ENCODE measurements at places on chromosomes 12 and 14.
A peak's percentile ranks its signal among the peaks of the same experiment; 100 is the strongest.

- no peak for DNase-seq
Observed at GRCh38 chr14:56514663-56515371, 64.8 kb upstream of the TMEM260 start.

DNA sequence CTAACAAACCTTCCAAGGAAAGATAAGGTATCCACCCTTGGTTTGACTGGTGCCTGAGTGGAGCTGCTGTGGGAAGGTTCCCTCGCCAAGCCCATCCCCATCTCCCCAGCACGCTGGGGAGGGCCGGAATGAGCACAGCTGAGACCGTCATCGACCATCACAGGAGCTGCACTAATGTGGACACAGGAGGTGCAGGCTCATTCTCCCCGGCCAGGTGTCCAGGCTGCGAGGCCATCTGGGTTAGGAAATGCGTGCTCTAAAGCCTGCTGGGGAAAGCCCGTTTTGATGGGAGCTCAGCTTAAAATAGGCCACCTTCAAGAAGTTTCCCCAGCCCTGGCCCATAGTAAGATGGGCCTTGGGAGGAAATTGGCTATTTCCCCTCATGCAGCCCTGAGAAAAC is 35.2 kb upstream of the FOXN3 start:
- no peak for DNase-seq

DNA sequence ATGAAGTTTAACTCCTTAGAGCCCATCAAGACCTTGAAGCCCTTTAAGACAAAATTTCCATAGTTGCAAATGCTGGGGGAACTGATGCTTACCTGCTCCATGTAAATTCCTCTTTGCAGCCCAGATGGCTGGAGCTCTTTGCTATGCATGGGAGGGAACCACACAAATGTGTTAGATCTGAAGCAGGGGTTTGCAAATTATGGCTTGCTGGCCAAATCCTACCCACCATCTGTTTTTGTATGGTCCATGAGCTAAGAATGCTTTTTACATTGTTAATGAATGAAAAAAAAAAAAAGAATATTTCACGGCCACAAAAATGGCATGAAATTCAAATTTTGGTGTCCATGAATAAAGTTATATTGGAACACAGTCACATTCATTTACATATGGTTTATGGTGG is 74.6 kb downstream of the GCH1 start:
- DNase-seq = no peak

DNA sequence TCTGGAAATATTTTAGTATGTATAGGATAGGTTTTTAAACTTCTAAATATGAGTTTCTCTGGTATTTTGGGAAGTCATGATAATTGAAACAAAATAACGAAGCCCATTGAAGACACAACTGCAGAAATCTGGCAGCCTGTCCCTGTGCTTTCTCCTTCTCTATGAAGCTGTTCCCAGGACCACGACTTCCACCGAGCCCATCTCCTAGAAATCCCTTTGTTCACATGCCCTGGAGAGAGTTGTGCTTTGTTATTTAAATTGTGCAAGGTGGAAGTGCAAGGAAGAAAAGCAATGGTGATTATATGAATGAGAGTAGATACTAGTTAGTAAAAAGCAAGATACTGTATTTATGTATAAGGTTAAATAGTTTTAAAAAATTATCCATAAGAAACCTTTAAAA is 32.2 kb downstream of the STK38L start:
- DNase-seq = no peak

GRCh38 chr12:101963697-101964096 is 86.3 kb downstream of the DRAM1 start:
- DNase-seq = no peak

DNA sequence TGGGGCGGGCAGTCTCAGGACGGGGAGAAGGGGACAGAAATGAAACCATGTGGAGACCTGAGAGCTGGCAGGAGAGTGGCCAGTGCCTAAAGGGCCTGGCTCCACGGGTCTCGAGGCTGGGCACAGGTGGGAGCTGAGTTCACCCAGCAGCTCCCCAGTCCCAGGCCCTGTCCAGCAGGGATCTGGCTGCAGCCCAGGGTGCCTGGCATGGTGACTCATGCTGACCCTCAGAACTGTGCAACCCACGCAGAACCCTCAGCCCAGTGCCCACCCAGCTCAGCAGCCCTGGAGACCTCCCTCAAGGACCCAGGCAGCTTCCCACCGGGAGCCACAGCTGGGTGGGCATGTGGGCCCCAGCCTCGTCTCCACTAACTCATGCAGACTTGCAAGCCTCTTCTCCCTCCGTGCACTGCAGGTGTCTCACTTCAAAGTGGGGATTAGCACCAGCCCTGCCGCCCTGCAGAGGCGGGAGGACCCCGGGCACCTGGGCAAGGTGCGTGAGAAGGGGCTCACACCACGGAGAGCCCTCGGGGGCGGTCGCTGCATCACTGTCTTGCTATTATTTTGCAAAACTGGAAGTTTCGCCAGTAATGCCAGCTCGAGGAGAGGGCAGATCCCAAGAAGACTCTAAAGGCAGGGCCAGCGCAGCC is 46.3 kb downstream of the CCNK start:
- DNase-seq = no peak

- no peak for DNase-seq
Observed at GRCh38 chr12:10957741-10958140, 18.7 kb upstream of the TAS2R14 start.

DNA sequence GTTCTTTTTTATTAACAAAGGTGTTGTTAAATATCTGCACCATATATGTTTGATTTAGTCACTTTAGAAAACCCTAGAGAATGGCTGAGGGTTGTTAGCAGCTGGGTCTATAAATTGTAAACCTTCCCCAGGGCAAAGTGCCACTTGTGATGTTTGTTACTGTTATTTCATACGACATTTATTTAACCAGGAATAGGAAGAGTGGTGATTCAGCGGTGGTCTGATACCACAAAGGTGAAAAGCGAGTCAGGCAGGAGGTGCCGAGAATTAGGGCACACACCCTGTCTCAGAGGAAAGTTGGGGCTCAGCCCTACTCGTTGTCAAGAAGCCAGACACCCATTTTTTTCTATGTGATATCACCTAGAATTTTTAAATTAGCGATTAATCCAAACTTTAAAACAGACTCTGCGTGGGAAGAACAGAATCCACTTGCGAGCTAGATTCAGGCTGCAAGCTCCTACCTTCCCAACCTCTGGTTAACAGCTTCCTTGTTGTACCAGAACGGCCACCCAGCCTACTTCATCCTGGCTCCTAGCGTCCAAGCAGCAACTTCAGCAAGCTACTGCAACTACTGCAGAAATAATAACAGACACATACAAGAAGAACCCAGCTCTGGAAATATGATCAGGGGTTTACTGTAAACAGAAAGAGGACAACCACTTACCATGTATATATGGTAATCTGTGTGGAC is 126.7 kb downstream of the TMEM132D start:
- no peak for DNase-seq

DNA sequence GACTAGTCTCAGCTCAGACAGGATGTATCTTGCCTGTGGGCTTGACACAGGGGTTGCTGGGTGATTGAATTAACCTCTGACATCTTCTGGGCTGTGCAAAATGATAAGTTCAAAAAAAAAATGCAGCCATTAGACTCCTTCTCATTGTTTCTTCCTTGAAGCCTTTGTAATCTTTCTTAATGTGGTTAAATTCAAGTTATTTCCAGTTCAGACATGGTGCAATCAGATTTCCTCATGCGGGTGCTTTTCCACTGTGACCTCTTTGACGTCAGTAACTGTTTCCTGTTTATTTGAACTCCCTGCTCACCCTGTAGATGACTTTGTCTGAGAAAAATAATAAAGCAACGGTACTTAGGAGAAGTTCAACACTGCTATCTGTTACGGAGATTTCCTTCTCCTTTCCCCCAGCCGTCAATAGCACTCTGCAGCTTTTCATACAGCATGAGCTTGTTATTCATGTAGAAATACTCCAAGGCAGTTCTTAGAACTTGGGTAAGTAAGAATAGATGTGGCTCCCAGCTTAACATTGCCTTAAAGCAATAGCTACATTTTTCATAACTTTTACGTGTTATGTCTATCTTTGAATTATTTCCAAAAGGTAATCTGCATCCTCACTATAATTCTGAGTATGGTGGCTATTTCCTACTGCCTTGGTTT is 155.5 kb downstream of the PRKCH start:
- no peak for DNase-seq

DNA sequence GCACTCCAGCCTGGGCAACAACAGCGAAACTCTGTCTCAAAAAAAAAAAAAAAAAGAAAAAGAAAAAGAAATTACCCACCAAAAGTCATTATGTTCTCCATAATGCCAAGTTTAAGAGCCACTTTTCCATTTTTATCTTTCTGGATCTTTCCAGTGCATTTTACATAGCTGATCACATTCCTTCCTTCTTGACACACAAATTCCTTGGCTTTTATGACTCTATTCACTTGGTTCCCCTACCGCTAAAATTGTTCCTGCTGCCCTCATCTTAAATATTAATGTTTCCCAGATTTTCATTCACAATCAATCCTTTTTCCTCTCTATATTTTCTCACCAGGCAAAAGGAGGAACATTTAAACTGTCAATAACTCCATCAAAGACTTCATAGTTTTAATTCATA is 20.2 kb downstream of the KLHL28 start:
- DNase-seq = no peak

- DNase-seq = peak; percentile 99
Observed at GRCh38 chr12:121796855-121797751, 3.6 kb upstream of the RHOF start.

- DNase-seq = no peak
Observed at GRCh38 chr12:88836156-88836555, 255.9 kb upstream of the KITLG start.

DNA sequence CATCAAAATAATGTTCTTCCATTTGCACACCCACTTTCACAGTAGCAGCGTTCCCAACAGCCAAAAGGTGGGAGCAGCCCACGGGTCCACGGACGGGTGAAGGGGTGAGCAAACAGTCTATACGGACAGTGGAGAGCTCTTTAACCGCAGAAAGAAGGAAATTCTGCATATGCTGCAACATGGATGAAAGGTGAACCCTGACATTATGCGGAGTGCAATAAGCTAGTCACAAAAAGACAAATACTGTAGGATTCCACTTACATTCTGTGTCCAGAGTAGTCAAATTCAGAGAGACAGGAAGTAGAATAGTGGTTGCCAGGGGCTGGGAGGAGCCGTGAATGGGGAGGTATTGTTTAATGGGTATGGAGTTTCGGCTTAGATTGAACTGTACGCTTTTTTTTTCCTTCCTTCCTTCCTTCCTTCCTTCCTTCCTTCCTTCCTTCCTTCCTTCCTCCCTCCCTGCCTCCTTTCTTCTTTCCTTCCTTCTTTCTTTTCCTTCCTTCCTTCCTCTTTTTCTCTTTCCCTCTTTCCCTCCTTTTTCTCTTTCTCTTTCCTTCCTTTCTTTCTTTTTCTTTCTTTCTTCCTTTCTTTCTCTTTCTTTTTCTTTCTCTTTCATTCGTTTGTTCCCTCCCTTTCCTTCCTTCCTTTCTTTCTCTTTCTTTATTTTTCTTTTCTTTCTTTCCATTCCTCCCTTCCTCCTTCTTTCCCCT is 15.8 kb upstream of the ANKRD9 start:
- peak; percentile 52 for DNase-seq

DNA sequence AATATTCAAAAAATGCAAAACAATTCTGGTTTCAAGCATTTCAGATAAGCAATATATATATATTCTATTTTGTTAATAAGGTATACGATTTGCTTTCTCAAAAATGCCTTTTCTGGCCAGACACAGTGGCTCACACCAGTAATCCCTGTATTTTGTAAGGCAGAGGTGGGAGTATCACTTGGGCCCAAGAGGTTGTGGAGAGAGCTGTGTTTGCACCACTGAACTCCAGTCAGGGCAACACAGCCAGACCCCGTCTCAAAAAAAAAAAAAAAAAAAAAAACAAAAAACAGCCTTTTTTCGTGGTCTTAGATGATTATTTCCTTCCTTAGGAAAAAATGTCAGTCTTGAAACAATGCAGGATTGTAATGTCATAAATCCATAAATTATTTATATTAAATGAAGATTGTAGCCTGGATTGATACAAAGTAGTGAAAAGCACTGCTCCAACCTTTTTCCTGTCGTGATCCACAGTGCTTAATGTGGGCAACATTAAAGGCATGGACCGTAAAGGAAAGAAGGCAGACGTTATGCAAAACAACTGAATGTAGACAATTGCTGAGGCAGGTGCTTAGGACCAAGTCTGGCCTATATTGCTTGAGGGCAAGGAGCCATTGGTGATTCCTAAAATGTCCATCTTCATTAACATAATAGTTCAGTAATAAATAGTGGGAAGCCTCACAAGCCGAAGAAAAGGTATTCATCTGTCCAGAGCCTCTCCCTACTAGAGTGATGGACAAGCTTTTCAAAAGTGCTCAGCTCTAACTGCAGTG is 36.8 kb downstream of the RAD52 start:
- no peak for DNase-seq

- DNase-seq = no peak
Observed at GRCh38 chr14:38404100-38404541, 148.2 kb upstream of the CLEC14A start.

DNA sequence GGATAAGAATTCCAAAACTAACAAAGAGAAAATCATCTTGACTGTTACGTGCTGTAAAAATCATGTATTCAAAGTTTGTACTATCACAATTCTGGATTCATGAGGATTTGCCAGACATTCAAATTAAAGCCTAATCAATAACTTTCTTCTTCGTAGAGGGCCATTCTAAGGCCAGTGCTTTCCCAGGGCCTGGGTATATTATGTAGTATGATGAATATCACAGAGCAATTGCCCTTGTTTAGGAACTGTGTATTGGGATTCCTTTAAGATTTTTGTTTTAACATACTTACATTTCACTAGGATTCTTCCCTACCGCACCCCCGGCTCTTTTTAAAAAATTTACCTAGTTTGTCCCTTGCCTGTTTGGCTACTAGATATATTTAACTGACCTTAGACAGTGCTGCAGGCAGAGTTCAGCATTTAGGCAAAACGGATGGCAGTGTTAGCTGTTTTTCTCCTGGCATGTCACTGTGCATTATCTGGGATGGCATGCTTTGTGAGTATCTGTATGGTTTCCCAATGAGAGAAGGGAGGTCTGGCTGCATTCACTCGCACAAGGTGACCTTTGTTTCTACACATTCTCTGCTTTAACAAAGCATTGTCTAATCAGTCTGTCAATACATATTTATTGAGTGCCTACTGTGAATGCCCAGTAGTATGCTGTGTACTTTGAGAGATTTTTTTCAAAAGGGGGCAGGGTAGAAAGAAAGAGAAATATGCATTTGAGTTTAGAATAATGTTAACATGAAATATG is 63.3 kb downstream of the ERC1 start:
- peak; percentile 70 for DNase-seq

DNA sequence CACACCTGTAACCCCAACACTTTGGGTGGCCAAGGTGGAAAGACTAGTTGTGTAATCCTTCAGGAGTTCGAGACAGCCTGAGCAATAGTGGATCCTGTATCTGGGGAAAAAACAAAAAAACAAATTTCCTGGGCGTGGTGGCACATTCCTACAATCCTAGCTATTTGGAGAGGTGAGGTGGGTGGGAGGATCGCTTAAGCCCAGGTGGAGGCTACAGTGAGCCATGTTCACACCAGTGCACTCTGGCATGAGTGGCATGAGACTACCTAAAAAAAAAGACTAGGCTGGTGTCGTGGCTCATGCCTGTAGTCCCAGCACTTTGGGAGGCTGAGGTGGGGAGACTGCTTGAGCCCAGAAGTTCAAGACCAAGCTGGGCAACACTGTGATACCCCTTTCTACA is 17.2 kb downstream of the PTGES3 start:
- DNase-seq = peak; percentile 31
